NCI-H1930 (cell line): ENCODE measurements at places on chromosomes 5 and 9.

DNA sequence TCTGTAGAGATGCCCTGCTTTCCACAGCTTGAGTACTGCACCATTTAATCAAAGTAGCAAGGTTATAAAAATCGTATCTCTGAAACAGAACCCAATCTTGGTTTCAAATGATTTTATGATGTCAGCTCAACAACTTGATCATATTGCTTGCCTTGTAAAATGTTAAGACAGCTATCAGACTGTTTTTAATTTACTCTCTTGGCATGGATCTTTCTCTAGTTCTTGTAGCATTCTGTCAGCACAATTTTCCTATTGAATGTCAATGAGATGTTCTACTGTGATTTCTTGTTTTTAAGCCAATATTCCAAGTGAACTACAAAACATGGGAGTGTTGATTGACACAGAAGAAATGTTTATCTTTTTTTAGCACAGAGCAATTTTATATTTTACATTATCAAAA is 313.4 kb downstream of the CDH12 start:
- DNase-seq = no peak

DNA sequence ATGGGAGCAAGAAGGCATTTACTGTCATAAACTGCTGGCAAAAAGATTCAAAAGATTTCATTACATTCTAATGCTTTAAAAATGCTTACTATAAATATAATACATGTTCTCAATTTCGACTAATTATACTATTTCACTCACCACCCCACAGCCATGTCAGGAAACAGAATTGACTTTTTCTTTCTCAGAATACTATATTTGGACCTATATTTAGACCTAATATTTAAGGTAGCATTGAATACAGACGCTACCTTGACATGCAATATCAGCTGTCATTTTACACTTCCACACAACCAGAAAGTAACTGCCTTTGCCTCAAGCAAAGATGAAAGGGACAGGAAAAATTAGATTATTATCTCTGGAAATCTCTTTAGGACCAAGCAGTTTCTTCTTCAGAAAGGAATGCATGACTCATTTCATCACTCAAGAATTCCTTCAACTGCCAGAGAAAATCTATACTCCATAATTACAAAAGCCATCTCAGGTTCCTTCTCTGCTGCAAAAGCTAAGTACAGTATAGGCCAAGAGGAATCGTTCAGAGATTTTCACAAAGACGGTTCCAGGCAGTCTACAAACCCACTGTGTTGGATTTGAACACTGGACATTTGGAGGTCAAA is 11.8 kb upstream of the UBE2QL1 start:
- no peak for DNase-seq

- DNase-seq = no peak
These were observed 147.4 kb downstream of the CDK5RAP2 start for GRCh38 chr9:120432600-120432999.

DNA sequence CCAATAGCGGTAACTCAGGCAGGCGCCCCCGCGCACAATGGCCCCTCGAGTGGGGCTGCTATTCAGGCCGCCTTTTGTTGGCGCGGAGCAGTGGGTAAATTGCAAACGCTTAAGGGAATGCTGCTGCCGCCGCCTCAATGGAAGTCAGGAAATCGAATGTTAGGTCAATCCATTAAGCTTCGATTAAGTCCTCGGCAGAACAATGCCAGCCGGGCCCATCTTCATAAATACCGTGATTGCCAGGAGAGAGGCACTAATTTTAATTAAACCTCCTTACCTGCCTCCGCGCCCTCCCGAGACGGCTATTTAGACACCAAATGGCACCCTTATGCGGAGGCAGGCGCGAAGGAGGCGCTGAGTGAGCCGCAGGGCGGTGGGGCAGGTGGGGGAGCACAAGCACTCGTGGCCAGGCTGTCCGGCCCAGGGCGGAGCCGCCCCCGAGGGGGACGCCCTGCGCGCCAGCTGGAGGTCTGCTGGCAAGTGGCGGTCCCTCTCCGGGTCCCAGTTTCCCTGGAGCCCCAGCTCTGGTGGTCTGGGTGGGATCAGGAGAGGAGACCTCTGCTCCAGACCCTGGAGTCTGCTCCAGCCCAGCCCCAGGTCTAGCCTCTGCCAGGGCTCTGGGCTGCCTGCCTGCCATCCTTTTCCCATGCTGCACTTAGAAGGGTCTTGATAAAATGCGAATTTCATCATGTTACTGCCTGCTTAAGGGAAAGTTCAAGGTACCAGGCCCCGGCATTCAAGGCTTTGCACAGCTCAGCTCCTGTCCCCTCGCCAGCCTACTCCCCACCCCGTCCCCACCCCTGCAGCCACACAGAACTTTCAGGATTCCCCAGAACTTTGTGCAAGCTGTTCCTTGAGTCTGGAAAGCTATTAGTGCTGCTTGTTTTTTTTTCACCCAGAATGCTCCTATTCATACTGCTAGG is 19.7 kb downstream of the NR5A1 start:
- DNase-seq = no peak

DNA sequence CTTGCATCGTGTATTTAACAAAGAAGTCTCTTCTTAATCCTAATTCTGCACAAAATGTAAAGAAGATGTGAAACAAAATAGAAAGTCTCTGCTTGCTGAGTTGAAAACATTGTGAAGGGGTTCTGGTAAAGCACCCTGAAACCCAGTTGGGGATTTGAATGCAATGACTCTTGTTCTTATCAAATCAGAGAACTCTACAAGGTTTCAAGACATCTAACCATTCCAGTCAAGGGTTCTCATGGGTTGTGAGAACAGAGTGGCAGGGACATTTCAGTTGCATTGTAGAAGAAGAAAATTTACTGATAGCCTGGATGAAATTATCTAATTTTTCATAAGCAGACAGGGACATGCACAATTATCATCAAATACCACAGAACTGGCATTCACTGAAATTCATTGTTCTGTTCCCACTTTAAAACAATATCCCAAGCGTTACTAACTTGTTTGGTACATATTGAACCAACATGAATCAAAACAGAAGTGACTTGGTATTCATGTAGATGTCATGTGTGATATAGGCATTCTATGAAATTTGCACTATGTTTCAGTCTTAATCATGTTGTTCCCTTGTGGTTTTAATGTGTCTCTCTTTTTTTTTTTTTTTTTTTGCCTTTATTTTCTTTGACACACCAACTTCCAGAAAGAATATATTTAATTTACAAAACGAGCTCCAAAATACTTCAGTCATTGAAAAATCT is 563.3 kb downstream of the IRX1 start:
- no peak for DNase-seq

DNA sequence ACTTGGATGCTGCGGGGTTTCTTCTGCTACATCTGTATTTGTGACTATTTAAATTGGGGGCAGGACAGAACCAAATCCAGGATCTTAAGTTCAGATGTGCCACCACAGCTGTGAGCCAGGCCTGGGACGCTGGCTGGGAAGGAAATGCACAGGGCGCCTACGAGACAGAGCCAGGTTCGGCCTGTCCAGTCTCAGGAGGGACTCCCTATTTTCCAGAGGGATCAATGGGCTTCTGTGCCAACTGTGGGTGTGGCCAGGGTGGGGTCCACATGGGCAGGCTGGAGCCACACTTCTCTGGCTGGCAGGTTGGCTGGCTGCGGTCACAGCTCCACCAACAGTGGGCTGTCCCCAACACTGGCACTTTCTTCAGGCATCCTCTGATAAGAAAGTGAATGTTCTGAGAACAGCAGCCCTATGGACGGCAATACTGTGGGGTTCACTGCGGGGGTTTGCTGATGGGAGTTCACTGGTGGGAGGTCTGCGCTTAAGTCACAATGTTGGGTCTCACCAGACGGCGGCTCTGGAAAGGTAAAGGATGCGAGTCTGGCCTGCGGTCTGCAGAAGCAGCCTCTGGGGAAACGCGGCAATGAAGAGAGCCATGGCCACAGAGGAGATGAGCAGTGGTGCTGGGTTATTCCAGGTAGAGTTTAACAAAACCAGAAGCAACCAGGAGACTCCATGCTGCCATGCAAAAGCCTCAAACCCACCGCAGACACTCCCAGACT is 78.1 kb downstream of the DAP start:
- no peak for DNase-seq

- no peak for DNase-seq
These were observed 208.0 kb upstream of the PDE4D start for GRCh38 chr5:60101573-60101972.

DNA sequence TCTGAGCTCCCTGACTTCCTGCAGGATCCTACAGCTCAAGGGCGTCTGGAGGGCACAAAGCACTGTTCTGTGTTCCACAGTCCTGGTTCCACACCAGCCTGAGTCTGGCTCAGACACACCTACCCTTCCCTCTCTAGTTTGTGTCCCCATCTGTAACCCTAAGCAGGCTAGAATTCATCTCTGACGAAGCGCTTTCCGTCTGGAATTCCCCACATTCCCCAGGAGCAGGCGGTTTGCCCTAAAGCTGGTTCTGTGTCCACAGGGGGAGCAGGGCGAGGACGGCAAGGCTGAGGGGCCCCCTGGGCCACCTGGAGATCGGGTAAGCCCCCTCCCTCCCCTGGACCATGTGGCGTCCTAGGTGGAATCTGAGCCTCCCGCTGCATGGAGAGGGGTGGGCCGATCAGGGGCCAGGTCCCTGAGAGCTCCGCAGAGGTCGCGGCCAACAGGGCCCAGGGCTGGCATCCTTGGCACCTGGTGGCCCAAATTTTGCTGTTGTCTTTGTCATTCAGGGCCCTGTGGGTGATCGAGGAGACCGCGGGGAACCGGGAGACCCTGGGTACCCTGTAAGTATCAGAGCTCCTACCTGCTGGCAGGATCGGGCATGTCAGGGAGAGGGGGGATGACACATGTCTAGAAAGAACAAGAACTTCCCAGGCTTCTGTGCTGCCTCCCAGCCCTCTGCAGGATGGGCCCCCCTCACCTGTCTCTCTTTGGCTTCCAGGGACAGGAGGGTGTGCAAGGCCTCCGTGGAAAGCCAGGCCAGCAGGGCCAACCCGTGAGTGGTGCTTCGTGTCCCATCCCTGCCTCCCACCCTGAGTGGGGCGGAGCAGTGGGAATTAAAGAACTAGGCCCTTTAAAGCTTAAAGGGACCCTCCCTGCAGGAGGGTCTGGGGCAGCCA is 34.5 kb upstream of the ORM1 start:
- no peak for DNase-seq

DNA sequence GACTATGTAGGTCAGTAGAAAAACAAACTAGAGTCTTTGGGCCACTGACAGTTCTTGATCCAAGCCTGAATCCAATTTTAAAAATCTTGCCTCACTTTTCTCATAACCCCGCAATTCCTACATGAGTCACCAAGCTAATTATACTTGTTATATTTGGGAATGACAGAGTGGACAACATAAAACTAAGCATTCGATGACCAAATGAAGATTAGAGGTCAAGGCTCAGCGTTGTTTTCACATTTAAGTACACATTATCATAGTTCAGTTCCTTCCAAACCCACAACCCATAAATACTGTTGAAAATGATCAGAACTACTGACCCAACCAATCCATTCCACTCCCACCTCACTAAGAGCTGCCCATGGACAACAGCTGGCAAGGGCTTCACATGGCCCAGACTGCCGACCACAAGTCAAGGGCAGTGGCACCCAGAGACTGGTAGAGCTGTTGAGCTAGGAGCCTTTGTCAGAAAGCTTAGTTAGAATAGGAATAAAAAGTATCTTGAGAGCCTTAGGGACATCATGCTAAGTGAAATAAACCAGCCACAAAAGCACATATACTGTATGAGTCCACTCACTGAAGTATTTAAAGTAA is 64.2 kb downstream of the MYO10 start:
- no peak for DNase-seq

DNA sequence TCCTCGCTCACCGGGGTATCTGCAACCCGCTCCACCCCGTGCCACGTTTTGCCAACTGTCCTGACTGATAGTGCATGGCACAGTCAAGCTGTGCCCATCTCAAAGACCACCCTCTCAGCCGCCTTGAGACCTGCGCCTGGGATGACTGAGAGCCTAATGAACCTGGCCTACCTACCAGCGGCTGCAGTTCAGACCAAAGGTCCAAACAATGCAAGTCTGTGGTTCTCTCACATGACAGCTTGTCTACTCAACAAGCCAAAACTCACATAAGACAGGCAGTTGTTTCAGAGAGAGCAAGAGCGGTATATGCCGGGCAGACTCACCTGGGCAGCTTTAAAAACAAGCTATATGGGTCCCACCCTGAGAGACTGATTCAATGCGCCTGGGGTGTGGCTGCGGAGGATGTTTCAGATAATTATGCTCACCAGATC is 70.5 kb downstream of the EPB41L4B start:
- DNase-seq = no peak

DNA sequence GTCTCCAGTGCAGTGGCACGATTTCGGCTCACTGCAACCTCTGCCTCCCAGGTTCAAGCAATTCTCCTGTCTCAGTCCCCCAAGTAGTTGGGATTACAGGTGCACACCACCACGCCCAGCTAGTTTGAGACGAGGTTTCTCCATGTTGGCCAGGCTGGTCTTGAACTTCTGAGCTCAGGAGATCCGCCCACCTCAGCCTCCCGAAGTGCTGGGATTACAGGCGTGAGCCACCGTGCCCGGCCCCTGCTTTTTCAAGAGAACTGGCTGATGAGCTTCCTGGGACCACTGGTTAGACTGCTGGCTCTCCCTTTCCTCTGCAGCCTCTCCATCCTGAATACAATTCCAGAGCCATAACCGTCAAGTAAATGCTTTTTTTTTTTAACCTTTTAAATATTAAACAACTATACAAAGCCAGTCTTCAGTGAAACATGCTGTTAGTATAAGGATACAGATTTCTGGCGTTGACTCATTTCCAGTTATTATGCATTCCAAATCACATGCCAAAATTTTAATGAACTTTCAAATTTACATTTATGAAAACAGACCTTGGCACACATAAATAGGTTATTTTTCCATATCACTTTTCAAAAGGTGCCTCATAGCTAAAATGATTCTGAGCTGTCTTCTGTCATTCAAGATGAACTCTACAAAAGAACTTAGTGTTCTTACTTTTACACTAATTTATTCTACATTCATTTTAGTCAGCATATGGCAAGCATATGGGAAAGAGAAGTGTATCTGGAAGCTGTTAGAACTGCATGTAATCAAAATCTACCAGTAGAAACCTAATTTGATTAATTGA is 116.0 kb downstream of the MLLT3 start:
- no peak for DNase-seq

DNA sequence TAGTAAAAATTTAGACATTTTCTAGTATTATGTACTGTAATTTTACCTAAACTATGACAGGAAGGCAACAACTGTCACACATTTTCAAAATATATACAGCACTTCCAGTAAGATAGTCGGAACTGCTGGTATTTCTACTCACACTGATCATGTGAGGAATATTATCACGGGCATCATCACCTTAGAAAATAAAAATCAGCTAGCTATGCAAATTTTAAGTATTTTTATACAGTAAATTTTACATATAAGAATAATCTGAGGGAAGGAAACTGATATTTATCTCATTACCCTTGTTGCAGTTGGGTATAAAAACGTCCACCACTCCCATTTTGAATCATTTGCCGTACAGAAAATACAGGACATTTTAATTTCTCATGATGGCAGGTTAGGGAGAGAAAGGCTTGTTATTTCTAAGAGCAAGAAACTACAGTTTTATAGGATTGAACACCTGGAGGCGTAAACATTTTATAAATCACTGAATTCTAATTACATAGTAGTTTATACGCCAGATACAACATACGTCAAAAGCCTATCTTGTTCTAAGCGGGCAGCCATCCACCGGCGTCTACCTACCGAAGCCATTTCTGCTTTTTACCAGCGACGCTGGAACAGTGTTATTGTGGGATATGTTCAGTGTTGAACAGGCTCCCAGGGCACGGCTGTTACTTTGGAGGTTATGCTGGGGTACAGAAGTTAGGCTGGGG is 729 bp upstream of the TNPO1 start:
- peak; percentile 38 for DNase-seq

GRCh38 chr5:14650052-14650451 is 14.5 kb upstream of the OTULIN start:
- DNase-seq = no peak

GRCh38 chr5:120479066-120479465 is 15.0 kb downstream of the PRR16 start:
- DNase-seq = no peak
